ENCODE measurements at places on chromosomes 16 and 17.

DNA sequence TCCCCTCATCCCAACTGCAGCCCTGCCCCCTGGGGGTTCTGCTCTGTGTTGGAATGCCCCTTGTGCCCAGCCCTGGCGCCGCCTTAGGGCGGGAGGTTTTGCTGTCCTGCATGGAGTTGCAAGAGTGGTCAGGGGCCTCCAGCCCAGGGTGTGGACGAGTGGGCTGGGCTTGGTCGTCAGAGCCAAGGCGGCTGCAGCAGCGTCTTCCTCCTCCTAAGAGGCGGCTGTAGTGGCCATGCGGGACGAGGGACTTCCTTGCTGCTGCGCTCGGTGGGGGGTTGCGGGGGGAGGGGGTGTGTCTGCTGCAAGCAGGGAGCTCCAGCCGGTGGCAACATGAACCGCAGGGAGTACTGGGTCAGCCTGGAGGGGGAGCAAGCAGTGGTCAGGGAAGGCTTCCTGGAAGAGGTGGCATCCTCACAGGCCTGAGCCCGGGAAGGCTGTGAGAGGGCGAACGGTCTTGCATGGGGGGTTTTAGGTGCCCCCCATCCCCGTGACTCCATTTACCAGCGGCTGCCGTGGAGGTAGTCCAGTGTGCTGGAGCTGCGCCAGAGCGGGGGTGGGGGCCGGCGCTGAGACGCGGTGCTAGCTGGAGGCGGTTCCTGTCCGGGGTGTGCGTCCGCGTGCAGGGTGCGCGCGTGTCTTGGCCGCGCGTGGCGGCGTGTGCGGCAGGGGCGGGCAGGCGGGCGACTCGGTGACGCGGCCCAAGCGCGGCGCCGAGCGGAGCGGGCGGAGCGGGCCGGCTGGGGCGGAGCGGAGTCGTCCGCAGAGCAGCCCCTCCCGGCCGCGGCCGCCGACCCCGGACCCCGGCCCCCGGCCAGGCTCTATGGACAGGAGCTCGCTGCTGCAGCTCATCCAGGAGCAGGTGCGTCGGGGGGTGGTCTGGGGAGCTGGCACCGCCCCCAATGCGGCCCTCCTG lies at the start of gene RHBDL1:
Gene RHBDL1 (plus strand): TSS at position 704 of the 916 bp plus-strand sequence. CDS start 120 bp downstream, at position 824.
- DNase-seq: peak; percentile 80

- DNase-seq: no peak
Measured at GRCh38 chr16:4702466-4702808, 9.1 kb downstream of the NUDT16L1 start.

- DNase-seq: no peak
Measured at GRCh38 chr17:51230306-51230705, 29.5 kb downstream of the MBTD1 start.

DNA sequence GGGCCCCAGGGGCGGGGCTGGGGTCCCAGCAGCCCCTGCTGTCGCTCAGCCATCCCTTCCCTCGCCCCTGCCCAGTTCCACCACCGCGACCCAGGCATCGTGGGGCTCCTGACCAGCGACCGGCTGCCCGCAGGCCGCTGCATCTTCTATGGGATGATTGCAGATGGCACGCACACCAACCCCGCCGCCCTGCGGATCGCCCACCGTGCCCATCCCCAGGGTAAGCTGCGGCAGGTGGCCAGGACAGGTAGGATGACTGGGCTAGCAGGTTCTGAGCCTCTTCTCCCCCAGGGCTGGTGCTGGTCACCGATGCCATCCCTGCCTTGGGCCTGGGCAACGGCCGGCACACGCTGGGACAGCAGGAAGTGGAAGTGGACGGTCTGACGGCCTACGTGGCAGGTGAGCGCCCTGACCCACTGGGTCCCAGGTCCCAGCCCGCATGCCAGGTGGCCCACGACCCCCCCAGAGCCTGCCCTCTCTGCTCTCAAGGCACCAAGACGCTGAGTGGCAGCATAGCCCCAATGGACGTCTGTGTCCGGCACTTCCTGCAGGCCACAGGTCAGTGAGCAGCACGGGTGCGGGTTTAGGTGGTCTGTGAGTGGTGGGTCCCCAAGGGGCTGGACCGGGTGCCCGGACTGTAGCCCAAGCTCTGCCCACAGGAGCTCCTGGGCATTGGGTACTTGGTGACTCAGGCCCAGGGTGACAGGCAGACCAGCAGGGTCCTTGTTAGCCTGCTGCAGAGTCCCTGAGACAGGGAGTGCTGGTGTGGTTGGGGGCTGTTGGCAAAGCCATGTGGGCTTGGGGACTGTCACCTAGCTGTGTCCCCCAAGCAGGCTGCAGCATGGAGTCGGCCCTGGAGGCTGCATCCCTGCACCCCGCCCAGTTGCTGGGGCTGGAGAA lies 2.8 kb downstream of the CEMP1 start:
- no peak for DNase-seq

- DNase-seq: no peak
Measured at GRCh38 chr17:9917131-9917530, 12.1 kb upstream of the RCVRN start.

- no peak for DNase-seq
Measured at GRCh38 chr17:64134216-64134970, 4.4 kb upstream of the ERN1 start.

GRCh38 chr17:17636272-17636885 lies 44.9 kb upstream of the PEMT start:
- no peak for DNase-seq

Data from GM23338 (cell line).